ENCODE measurements at places on chromosomes 7 and 10. TPM values are rescaled to one million over a fixed set of nuclear protein-coding genes. Genes with fewer than 3 reads are reported as not detected.

The CLDN4 gene
- total RNA-seq, result 0.11 TPM

The GGCT gene
- 17.4 TPM for total RNA-seq

The GLI3 gene
- 3.3 TPM for total RNA-seq

The TMEM270 gene
- total RNA-seq, result not detected

The CADPS2 gene
- total RNA-seq, result 20.3 TPM
